ENCODE measurements at places on chromosomes 1 and 21.

- DNase-seq, result no peak
Observed at GRCh38 chr1:147516157-147516917, 25.0 kb upstream of the BCL9 start.

- DNase-seq, result no peak
Observed at GRCh38 chr1:24900985-24901781, 28.9 kb downstream of the RUNX3 start.

GRCh38 chr1:153178922-153179321, 24.3 kb upstream of the LELP1 start:
- DNase-seq, result no peak

GRCh38 chr1:94817712-94818111, 2.4 kb upstream of the SLC44A3 start:
- no peak for DNase-seq

DNA sequence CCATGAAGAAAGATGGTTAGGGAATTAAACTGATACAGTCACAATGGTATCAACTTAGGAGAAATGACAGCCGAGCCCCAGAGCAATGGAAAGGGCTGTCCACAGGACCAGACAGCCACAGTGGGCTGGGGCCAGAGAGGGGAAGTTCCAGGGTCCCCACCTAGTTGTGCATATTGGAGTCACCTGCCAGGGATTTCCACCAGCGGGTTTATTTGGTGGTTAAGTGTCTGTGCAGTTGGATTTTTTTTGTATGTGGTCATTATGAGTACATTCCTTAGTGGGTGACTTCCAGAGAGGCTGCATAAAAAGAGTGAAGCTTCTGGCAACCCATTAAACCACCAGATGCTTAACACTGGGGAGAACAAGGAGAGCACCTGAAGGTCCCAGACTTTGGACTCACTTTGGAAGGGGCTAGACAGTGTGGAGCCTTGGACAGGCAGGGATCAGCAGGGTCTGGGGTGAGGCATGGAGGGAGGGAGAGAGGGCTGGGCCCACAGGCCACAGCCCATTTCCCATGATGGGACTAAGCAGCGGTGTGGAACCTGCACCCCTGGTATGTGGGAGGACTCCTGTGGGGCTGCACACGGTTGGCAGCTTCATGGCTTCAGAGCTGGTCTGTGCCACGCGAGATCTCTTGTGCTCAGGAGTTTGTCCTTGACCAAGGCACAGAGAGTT, 7.8 kb upstream of the PTTG1IP start:
- no peak for DNase-seq

- no peak for DNase-seq
Observed at GRCh38 chr1:1435106-1435903, at the start of gene VWA1. TSS of gene VWA1 (plus strand) at chr1:1435690. CDS start at chr1:1435749, 59 bp downstream.

DNA sequence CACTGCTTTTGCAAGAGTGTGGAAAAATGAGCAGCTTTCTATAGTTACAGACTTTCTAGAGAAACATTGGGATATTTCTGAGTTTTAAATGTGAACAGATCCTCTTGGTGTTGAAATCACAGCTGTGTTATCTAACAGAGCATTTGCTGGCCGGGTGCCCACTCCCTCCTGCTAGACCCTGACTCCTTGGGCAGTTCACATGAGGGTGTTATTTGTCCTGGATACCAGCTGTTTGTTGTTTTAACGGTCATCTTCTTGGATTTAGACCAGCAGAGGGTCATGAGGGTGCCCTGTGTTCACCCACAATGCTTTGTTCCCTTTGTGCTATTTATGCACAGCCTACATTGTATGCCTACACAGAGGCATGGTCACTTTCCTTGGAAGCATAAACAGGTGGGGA, 67.1 kb downstream of the CENPF start:
- DNase-seq, result no peak

GRCh38 chr1:101253976-101254674, 17.3 kb downstream of the S1PR1 start:
- DNase-seq, result no peak

DNA sequence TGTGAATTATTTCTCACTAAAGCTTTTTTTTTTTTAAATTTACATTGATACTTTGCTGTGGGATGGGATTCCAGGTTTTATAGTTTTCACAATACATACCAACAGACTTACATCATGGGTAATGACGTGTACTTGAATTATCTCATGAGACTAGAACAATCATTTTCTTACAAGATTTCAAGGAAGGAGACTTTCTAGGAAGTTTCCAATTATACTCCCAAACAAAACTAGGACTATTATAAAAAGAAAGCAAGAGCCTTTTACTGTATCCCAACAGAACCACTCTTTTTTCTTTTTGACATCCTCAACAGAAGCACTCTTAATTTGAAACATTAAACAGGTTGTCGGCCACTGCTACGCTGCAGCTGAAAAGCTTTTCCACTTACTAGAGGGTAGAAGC, 48.7 kb downstream of the TESK2 start:
- DNase-seq, result no peak

- DNase-seq, result no peak
Observed at GRCh38 chr1:99674115-99675064, 28.5 kb downstream of the PALMD start.

GRCh38 chr1:213060836-213061235, 9.8 kb downstream of the RPS6KC1 start:
- DNase-seq, result no peak

GRCh38 chr1:186483561-186483960, 22.6 kb upstream of the PDC start:
- no peak for DNase-seq

DNA sequence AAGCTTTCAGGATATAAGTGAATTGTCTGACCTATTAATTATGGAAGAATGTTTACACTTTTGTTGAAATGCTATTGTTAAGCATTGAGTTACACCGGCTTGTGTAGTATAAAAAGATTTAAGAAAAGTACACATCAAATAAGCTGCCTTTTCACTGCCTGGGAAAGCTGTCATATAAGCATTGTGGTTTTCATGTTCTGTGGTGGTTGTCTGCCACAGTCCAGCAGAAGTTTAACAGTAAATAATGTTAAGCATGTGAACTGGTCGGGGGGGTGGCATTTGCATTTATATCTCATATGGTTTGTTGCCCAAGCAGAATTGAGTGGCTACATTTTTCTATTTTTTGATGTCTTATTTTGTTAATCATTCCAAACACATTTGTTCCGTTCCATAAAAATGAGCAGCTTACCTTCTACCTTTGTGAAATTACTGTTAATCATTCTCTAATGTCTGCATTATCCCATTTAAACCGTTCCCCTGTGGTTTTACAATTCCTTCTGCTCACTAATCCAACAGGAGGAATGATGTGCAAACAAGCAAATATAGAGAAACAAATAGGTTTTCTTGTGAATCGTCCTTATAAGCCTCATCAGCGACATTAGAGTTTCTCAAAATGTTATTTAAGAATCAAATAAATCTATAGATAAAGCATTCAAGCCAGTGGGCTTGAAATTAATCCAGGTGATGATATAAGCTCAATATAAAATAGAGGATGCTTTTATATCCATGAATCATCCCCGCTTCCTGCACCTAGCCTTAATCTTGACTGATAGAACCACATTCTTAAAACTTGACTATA, 160.8 kb upstream of the SAMSN1 start:
- DNase-seq, result no peak

DNA sequence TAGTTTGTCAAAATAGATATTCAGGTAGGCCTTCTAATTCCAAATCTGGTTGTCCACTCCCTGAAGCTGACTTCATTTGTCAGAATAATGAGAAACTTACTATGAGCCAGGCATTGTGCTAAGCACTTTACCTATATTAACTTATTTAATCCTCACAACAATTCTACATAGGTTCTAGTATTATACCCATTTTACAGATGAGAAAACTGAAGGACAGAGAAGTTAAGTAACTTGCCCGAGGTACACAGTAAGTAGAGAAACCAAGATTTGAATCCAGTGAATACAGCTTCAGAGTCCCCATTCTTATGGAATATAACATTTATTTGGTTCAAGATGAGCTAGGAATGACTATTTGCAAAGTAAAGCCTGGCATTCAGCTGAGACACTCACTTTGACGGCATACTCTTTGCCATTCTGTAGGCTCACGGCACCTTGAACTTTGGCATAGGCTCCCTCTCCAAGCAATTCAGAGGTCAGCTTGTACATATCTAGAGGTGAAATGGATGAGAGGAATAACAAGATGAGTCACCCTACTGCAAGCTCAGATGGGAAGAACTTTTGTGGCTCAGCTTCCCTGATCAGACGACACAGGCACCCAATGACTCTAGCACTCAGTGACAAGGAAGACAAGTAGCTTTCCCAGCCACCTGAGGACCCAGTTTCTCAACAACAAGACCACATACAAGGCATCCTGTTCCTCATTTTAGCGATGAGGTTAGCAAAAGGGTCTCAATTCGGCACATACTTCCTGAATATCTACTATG, 23.7 kb downstream of the MKNK1 start:
- no peak for DNase-seq

GRCh38 chr1:61270107-61270506, 187.7 kb downstream of the NFIA start:
- no peak for DNase-seq

DNA sequence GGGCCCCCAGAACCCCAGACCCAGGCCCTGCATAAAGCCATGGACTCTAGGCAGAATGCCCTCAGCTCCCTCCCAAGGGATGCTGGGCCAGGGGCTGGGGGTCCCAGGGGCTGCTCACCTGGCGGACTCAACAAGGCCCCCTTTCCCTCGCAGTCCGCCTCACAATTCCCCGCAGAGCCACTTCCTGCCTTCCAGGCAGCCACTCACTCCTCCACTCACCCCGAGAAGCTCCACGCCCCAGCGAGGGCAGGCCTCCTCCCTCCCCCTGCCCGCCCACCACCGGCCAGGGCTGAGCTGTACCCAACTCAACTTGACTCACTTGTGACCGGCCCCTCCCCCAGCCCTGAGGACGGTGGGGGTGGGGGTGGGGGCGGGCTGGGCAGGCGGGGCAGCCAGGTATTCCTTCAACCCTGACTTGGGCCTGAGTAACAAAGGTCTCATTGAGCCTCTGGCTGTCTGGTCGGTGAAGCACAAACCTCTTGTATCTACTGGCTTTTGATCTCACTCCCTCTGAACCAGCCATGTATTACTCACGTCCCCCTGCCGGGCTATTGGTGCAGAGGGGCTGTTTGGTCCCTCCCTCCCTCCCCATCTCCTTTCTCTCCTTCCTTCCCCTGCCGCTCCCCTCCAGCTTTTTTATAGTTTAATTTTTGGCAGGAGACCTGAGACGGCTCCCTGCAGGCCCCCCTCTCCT, 5.9 kb downstream of the BLACAT1 start:
- no peak for DNase-seq

GRCh38 chr1:226903819-226904716, 33.7 kb downstream of the PSEN2 start:
- DNase-seq, result no peak

DNA sequence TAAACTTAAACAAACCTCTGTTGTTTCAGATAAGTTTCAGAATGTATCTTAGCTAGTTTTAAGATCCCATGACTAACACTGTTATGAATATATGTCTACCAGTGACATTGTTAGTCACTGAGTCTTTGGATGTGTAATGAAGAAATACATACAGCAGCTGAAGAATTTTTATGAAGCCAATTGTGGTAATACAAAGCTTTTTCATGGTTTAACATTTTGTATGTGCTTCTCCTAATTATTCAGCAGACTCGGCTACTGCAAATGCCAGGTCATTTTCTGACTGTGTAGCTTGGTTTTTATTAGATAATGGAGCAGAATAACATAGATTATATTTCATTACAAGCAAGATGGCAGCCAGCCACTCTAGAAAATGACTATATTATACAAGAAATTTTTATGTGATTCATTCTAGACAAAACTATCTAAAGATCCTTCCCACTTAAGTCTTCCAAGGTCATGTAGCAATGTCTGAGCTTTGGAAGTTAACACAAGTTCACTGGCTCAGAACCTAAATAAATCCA, 147.8 kb downstream of the TNFSF18 start:
- DNase-seq, result no peak

GRCh38 chr21:32641710-32642698, 29.8 kb upstream of the CFAP298 start:
- no peak for DNase-seq

DNA sequence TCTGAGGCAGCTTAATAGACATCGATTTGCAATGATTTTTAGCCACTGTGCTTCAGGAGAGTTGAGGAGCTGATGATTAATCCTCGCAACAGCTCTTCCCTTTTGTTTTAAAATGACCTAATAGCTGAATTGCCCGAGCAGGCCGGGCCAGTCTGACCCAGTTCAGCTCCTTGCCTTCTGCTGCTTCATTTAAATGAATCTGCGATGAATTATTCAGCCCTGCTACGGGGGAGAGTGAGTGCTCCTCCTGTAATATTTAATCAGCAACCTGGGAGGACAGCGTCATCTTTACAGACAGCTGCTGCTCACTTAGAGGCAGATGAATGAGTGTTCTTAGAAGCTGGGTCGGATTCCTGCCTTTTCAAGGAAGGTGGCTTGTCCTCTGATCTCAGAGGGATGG, 325.1 kb downstream of the CAMTA1 start:
- DNase-seq, result no peak

- DNase-seq, result no peak
Observed at GRCh38 chr1:8477166-8477982, 159.5 kb downstream of the SLC45A1 start.

DNA sequence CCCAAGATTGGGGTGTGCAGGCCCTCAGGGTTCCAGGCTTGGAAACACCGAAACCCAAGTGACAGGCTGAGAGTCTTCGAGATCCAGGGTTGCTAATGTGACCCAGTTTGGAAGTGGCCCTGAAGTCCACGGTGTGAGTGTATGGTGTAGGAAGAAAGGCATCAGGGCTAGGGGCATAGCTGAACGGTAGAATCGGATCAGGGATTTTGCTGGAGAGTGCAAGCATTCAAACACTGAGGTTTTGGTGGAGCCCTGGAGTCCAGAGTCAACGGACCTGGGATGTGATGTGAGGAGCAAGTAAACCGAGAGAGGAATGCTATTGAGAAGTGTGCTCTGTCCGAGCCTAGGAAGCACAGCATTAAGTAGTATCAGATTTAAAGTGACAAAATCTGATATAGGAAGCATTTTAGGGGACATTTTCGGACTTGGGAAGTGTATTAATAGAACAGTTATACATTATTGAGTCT, 958 bp downstream of the NFYC start:
- DNase-seq, result no peak

DNA sequence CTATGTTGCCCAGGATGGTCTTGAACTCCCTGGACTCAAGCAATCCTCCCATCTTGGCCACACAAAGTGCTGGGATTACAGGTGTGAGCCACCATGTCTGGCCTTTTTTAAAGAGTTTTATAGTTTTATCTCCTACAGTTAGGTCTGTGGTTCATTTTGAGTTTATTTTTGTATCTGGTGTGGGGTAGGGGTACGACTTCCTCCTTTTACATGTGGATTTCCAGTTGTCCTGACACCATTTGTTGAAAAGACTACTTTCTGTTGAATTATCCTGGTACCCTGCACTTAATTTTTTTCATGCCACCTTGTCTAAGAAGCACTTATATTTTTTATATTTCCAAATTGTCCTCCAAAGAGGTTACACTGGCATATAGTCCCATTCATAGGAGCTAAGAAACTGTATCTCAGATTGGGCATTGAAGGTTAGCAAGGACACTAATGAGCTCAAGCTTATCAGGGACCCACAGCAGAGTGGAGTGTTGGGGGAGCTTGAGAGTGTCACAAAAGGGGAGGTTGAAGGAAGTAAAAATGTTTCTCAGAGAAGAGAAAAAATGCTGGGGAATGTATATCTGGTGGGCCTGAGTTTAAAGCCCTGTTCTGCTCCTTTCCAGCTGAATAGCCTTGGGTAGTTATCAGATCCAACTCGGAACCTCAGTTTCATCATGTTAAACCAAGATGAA, 23.4 kb upstream of the MEF2D start:
- DNase-seq, result no peak

GRCh38 chr1:6832531-6833188, 47.4 kb downstream of the CAMTA1 start:
- no peak for DNase-seq

Data from T-helper 1 cell (primary cell).